HS-27A (cell line): ENCODE measurements at places on chromosomes 5 and 9.
A peak's percentile ranks its signal among the peaks of the same experiment; 100 is the strongest.

DNA sequence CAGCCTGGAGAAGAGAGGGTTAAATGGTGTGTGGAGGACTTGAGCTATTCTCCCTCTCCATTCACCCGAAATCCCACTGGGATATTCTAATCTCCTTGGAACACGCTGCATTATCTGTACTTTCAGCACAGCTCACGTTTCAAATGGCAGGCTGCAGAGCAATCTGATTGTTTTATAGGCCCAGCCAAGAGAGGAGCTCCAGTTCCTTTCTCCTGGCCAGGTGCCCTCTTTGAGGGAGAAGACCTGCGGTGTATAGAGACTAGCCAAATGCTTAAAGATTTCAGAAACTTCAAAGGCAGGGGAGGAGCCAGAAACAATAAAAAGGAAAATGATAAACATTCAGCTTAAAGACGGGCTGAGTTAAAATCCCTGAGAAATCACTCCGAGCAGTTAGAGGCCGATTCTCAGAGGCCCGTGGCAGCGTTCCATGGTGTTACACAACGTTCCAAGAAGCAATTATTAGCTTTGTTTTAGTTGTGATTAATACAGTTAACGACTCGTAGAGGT lies 564.0 kb upstream of the KLF4 start:
- no peak for DNase-seq

DNA sequence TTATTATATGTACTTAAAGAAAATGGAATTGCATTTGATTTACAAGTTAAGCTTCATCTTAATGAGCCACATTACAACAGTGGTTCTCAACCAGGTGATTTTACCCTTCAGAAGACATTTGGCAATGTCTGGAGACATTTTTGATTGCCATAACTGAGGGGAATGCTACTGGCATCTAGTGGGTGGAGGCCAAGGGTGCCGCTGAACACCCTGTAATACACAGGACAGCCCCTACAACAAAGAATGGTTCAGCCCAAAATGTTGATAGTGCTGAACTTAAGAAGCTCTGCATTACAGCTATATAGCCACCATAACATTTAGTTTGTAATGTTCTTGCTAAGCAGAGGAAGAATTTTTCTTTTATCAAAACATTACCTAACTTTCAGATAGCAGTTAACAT lies 103.1 kb downstream of the PAM start:
- no peak for DNase-seq

DNA sequence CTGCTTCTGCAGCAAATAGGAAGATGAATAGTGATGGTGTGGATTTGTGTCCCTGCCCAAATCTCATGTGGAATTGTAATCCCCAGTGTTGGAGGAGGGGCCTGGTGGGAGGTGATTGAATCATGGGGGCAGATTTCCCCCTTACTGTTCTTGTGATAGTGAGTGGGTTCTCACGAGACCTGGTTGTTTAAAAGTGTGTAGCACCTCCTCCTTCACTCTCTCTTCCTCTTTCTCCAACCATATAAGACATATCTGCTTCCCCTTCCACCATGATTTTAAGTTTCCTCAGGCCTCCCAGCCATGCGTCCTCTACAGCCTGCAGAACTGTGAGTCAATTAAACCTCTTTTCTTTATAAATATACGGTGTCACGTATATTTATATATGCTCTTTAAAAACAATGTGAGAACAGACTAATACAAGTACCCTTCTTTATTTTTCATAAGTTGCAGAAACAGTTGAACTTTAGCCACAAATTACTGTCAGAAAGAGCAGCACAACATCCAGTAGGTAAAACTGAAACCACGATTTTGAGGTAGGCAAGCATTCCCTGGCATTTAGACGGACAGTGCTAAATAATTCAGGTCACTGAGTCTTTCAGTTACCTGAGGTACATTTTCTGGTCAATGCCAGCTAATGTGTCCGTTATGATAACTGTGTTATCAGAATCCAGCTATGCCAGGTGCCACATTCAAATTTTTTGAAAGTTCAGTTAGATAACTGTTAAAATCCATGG lies 79.3 kb upstream of the SPEF2 start:
- DNase-seq, result no peak

DNA sequence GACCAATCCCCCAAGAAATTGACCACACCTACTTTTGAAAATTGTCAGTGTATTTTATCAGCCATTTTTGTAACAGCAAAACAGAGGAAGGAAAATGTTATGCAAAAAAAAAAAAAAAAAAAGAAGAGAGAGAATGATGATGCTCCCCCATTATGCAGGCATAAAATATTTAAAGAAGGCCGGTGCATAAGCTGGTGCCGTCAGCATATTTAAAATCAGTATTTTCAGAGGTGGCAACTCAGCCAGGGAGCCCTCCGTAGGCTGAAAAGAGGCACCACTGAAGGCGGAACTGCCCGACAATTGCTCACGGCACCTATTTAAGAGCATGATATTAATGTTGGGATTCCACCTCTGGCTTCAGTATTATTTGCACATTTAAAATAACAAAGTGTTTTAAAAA lies 33.4 kb downstream of the IRX2 start:
- DNase-seq, result no peak

GRCh38 chr5:113156271-113156877 lies 179.8 kb downstream of the DCP2 start:
- no peak for DNase-seq

DNA sequence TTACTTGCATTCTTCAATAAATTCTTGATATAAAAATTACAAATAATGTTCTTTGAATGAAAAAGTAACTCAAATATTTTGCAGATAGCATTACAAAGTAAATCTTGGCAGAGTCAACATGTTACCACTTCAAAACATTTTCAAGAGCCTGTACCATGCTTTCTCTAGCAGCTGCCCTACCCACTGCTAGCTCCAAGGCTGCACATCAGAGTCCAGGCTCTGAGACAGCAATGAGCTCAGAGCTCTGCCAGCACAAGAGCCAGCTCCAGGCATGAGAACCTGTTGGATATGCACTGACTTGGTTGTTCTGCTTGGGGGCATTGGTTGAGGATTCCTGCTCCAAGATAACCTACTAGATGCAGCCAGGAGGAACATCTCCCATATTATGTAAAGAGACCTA lies 211.3 kb upstream of the HAPLN1 start:
- DNase-seq, result no peak

DNA sequence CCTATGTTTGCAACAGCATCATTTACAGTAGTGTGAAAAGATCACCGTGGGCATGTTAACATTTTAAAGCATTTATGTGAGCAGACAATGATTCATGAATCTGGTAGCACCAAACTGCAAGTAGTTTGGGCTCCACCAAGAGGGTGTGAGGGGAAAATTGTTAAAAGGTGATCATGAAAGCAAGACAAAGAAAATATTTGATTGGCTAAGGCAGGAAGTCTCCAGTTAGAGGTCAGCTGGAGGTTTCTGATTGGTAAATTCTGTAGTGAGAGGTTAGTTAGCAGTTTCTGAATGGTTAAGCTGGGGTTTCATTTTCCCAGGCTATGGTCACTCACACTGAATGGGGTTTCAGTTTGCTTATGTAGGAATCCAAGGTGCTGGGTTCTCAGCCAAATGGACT lies 13.5 kb upstream of the DRD1 start:
- no peak for DNase-seq

DNA sequence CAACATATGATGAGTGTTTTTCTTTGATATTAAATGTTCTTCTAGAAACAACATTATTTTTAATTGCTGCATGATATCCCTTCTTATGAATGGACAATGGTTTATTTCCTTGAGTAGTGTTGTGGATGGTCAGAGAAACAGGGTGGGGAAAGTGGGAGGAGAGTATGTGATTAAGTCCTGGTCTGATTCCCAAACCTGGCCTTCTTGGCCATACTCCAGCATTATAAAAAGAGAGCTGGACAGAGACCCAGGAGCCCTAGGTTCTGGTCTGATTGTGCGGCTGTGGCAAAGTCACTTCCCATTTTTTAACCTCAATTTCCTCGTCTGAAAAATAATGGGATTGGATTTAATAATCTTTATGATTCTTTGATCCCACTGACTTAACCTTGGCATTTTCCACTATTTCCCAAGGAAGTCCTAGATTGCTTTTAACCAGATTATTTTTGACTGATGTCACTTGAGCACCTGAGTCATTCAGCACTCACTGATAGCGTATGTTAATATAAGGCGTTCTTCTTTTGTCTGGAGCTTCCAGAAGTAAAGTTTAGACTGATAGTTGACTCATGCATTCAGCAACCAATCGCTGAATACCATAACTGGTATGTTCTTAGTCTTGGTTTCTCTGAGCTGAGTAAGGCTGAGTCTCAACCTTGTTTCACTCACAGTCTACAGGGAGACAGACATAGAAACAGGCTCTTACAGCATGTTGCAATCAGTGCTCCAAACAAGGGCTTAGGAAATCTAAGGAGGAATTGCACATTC lies 26.2 kb downstream of the OSMR start:
- peak; percentile 90 for DNase-seq

- DNase-seq, result no peak
Measured at GRCh38 chr5:34604119-34604675, 51.9 kb upstream of the RAI14 start.

DNA sequence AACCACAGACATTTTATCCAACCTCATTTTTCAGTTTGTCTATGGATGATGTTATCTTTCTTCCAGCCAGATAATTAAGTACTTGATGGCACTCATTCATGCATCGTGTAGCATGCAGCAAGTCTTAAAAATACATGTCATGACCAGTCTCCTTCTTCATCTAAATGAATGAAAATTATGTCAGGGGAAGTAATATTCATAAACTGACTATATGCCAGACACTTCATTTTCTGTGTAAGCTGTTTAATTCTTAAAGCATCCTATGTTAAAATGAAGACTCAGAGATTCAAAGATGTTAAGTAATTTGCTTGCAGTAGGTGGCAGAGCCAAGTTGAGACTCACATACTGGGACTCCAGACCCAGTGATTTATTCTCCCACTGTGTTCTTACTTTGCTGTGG lies 181.7 kb upstream of the CD180 start:
- no peak for DNase-seq

- DNase-seq, result no peak
Measured at GRCh38 chr9:121071756-121072421, 2.9 kb upstream of the CNTRL start.

DNA sequence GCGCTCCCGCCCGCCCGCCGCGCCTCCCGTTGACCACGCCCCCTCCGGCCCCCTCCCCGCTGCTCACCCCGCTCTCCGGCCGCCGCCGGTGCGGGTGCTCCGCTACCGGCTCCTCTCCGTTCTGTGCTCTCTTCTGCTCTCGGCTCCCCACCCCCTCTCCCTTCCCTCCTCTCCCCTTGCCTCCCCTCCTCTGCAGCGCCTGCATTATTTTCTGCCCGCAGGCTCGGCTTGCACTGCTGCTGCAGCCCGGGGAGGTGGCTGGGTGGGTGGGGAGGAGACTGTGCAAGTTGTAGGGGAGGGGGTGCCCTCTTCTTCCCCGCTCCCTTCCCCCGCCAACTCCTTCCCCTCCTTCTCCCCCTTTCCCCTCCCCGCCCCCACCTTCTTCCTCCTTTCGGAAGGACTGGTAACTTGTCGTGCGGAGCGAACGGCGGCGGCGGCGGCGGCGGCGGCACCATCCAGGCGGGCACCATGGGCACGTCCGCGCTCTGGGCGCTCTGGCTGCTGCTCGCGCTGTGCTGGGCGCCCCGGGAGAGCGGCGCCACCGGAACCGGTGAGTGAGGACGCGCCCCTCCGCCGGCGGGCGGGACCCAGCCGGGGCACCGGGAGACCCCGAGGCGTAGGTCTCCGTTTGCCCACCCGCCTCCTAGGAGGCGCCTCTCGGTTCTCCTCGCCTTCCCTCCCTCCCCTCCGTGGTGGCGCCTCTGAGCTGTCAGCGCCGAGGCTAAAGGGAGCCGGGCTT lies at the start of gene VLDLR:
VLDLR (plus strand) TSS at position 66 of the 739 bp plus-strand sequence; CDS start at position 469, 403 bp downstream.
- no peak for DNase-seq

DNA sequence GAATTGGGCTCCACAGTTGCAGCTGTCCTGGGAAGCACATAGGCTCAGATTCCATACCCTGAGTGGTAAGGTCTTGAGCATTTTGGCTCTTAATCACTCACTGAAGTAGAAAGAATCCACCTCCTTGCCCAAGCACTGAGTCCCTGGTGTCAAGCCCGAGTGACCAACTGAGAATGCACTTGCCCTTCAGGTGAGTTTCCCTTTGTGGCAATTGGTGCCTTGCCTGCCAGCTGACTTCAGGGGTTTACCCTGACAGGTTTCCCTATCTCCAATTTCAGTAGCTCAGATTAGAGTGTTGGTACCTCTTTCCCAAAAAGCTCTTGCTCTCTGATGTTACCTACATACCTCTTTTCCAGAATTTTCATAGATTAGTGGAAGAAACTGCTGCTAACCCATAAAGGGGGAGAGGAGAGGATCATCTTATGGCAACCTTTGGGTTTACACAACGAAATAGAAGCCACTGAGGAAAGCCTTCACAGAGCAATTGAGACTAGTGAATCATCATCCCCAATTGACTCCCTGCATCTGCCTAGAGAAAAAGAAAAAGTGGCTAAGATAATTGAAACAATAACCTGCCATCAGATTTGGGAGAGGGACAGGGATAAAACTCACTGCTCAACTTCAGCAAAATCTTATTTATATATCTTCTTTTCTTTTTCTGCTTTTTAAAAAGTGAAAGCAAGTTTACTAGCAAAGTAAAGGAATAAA lies 48.6 kb downstream of the CCL28 start:
- DNase-seq, result no peak

DNA sequence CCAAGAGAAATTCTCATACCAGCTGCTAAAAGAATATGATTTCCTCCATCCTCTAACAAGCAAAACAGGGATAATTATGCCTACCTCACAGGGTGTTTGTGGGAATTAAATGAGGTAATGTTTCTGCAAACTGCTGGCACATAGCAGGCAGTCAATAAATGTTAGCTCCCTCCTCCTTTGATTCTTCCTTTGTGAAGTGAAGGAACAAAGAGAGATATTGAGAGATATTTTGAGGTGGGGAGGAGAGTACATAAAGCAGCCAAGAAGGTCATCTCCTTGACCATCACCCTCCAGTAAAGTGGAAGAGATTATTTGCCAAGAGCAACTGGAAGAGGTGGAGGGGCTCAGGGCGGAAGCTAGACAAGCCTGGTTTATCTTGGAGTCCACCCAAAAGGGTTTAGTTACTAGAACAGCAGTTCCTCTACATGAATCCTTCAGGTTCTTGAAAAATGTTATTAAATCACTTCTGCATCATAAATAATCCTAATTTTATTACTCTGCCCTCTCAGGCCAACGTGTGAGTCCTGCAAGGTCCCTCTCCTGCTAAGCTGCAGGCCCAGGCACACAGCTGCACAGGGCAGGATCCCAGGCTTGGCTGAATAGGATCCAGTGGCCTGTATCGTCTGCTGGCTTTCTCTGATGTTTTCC lies 35.0 kb upstream of the TLE1 start:
- DNase-seq, result no peak

- peak; percentile 54 for DNase-seq
Measured at GRCh38 chr9:121743441-121744001, 92.1 kb downstream of the DAB2IP start.

DNA sequence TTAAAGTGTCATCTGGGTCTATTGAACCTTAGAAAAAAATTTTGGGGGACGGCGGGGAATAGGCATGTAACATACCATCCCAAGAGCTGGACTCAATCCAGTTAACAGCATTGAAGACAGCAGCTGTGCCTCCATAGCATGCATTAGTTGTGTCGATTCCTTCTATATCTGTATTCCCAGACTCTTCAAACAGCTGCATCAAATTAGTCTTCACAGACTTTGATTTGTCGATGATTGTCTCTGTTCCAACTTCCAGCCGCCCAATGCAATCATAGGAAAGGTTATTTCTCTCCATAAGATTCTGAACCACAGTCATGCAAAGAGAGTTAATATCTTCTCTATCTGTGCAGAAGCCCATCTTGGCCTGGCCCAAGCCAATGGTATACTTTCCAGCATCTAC lies 14.8 kb downstream of the HMGCS1 start:
- DNase-seq, result no peak
